NCI-H526 (cell line): ENCODE measurements at places on chromosomes 3 and 15.

DNA sequence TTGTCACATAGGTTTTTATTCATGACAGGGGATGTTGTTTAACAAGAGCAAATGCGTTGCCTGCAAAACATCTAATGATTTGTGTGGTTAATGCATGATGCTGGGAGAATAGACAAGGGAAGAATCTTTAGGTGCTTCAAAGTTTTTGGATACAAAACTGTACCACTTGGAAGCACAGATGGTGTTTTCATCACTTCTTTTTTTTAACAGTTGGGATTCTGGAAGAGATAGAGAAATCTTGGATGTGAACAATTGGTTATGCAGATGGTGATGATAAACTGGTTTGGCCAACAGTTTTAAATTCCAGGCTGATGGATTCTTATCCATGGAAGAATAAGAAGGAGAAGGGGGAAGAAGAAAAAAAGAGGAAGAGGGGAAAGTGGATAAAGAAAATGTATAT lies 379.4 kb downstream of the KCNH8 start:
- DNase-seq = no peak

GRCh38 chr15:99435877-99436541 lies 129.8 kb upstream of the MEF2A start:
- no peak for DNase-seq

DNA sequence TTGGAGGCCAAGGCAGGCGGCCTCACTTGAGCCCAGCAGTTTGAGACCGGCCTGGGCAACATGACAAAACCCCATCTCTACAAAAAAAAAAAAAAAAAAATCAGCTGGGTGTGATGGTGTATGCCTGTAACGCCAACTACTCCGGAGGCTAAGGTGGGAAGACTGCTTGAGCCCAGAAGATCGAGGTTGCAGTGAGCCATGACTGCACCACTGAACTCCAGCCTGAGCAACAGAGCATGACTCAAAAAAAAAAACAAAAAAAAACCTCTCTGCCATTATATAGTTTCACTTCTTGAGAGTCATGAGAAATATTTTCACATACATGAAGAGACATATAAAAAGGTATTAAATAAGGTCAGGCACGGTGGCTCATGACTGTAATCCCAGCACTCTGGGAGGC lies 45.9 kb upstream of the CP start:
- no peak for DNase-seq

- DNase-seq = no peak
Measured at GRCh38 chr3:186511245-186511644, 32.9 kb downstream of the CRYGS start.

GRCh38 chr15:67121644-67122605 lies 56.5 kb downstream of the SMAD3 start:
- DNase-seq = no peak

- DNase-seq = no peak
Measured at GRCh38 chr3:9496893-9497292, 56.7 kb downstream of the LHFPL4 start.

GRCh38 chr3:56990641-56991015 lies 69.8 kb upstream of the SPATA12 start:
- no peak for DNase-seq

- DNase-seq = no peak
Measured at GRCh38 chr15:47872869-47873432, 155.6 kb downstream of the SEMA6D start.

- DNase-seq = no peak
Measured at GRCh38 chr3:65939801-65940246, 98.9 kb downstream of the MAGI1 start.

DNA sequence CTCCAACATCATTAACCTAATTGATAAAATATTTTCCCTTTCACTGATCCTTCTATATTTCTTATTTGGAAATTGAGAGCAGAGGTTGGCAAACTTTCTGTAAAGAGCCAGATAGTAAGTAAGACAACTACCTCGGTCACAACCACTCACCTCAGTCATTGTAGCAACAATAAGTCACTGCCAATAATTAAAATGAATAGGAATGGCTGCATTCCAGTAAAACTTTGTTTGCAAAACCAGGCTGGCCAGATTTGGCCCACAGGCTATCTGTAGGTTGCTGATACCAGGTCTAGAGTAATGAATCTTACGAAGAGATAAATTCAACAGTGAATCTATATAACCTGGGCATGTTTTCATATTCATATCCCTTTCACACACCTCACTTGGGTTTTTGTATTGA lies 316.2 kb upstream of the TBC1D5 start:
- no peak for DNase-seq

GRCh38 chr3:138418601-138419206 lies 15.7 kb upstream of the ESYT3 start:
- no peak for DNase-seq

- DNase-seq = no peak
Measured at GRCh38 chr15:47411733-47412132, 305.6 kb upstream of the SEMA6D start.

DNA sequence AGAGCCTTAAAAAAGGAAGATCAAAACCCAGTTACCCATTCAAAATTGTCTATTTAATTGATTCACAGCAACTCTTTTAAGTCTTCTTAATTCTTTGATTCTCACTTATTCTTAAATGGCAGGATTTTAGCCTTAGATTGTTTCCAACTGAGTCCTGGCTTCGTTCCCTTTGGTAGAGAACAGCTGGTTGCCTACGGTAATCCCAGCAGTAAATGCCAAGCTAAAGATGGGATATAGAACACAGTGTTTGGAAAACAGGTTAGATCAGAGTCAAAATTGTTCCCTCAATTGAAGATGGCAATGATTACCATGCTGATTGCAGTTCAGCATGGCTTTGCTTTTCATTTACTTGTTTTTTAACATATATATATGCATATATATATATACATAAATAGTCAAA lies 300.9 kb downstream of the PYDC2 start:
- no peak for DNase-seq

DNA sequence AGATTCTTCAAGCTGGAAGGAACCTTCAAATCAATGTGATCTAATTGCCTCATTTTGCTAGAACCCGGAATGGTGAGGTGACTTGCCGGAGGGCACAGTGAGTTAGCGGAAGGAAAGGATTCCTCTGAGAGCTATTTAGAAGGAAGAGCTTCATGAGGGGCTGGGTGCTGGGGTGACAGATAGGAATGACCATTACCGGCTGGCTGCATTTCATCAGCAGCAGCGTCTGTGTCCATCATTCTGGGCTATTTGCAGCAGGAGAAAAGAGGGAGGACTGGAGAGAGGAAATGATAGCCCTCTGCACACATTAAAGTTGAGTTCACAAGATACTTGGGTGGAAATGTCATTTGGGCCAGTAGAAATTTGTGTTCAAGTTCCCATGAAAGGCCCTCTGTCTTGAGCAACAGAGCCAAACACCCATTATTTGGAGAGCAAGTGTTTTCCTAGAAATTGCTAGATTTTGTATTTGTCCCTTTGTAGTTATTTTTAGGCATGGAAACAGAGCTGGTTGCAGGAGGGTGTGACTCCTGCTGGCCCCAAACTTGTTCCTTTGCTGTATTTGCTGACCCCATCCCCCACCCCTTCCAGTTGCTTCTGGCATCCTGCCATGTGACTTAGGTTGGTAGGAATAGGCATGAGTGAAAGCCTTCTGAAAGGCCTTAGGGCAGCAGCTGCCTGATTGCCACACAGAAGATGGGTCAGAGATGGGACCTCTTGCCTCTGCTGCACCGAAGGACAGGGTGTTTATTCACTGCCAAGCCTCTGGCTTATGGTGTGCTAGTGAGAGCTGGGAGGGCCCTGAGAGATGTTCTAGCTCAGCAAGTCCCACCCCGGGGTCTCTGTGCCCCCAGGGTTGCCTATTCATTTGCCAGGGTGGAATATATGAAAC lies 87.5 kb upstream of the PLXNA1 start:
- no peak for DNase-seq

DNA sequence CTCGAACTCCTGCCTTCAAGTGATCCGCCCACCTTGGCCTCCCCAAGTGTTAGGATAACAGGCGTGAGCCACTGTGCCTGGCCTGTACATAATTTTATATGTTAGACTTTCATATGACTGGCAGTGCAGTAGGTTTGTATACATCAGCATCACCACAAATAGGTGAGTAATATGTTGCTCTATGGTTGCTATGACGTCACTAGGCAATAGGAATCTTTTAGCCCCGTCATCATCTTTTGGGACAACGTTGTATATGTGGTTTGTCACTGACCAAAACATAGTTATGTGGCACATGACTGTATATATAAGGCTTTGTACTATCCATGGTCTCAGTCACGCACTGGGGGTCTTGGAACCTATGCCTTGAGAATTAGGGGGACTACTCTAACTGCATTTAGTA lies 17.0 kb upstream of the DNAJC19 start:
- no peak for DNase-seq
